ENCODE measurements at places on chromosomes 12 and 14.

DNA sequence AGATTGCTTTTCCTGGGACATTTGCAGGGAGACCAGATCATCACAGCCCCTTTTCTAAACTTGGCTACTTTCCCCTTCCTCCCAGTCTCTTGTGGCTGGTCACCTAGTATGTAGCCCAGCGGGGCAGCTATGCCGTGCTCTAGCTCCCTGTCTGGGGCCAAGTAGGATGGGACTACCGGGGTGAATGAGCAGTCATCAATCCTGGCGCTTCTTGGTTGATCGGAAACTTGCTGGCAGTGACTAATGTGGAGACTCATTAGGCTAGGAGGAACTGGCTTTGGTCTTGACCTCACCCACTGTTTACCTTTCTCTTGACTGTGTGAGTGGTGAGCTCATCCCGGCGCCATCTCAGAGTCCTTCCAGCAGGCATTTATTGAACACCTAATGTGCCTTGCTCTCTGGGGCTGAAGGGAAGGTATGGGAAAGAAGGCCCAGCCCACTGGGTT lies 15.9 kb downstream of the PLEKHG3 start:
- DNase-seq = no peak

DNA sequence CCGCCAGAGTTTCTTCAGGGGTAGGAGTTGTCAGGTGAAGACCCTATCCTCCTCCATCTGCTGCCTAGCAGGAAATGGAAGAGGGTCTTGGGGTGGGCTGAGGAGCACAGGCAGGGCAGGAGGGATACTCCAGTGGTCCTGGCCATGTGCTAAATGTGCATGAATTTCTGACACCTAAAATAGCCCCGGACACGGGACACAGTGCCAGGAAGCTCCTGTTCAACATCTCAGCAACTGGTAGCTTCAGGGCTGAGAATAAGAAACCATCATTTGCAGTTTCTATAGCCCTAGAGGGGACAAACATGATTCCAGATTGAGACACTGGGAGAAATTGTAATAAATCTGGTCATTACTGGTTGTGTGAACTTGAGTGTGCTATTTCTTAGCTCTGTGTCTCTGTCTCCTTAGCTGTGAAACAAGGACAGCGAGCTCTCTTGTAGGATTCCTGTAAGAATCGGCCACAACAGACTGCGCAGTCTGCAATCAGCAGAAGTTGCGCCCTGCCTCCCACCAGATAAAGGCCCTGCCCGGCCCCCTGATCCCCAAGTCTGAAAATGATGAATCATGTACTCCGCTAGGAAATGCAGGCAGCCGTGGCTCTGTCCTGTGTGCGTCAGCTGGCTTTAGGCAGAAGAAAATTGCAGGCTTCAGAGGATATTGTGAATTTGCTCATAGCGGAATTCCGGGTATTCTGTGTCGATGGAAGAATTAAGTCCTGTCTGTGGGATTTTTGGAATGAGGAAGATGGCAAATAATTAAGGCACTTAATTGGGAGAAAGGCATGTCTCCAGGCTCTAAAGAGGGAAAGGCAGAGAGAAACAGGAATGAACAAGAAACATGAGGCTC lies 35.2 kb upstream of the MEG3 start:
- DNase-seq = no peak

- no peak for DNase-seq
Observed at GRCh38 chr14:102279688-102280348, 25.1 kb downstream of the MOK start.

DNA sequence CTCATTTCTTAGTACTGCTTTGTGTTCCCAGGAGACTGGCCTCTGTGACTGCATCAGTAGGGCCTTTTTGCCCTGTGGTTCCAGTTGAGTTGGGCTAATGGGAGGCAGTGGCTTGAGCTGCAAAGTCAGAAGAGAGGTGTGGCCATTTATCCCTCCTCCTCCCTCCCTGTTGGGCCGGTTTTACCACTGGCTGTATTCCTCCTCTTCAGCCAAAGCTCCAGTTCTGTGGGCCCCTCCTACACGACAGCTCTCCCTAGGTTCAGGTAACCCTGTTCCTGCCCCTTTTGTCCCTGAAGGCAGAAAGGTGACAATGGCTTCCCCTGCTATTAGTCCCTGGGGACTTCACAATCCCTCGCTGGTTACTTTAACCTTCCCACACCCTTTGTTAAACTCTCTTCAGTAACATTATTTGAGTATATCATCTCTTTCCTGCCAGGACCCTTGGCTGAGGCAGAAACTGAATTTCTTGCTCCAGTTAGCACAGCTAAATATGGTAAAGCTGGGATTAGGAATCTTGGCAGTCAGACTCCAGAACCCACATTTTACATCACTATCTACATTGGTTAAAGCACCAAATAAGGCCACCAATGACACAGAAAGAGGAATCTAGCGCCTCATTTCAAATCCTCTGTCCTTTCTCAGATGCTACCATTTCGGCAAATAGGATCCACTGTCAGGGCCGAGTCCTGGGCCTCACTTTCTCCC lies 121.9 kb upstream of the SLC35F4 start:
- DNase-seq = no peak

DNA sequence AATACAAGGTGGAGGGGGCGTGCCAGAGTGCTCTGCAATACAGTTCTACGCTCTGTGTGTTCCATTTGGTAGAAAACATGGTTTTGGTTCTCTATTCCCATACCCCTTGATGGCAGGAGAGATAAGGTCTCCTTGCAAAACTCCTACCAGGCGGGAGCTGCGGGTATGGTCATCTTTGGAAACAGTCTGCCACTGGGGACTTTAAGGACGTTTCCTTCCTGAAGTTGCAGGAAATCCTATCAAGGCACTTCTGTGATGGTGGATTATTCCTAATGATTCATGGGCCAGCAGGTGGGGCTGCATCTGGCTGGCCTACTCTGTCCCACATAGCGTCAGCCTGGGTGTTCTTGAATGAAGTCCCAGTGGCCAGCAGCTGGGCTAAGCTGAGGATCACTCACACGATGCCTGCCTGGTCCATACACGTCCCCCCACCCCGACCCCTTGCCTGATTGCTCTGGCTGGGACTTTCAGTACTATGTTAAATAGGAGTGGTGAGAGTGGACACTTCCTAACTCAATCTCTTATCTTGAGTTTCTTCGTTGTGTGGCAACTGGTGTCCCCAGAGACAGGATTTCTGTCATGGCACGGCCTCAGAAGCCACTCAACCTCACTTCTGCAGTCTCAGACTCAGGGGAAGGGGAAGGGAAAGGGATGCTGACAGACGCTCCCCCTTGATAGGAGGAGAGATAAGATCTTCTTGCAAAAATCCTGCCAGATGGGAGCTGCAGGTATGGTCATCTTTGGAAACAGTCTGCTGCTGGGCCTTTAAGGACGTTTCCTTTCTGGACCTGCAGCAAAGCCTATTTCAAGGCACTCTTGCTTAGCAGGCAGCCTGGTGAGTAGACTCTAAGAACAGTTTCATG lies 61.0 kb upstream of the FKBP4 start:
- DNase-seq = no peak
